ENCODE measurements at places on chromosomes 2 and 18. TPM values are rescaled to one million over a fixed set of nuclear protein-coding genes. Genes with fewer than 3 reads are reported as not detected.

GRCh38 chr2:222656526-222657446, 894 bp upstream of the FARSB start:
- DNase-seq: no peak

GRCh38 chr2:120764492-120764891, 28.8 kb downstream of the GLI2 start:
- no peak for DNase-seq

DNA sequence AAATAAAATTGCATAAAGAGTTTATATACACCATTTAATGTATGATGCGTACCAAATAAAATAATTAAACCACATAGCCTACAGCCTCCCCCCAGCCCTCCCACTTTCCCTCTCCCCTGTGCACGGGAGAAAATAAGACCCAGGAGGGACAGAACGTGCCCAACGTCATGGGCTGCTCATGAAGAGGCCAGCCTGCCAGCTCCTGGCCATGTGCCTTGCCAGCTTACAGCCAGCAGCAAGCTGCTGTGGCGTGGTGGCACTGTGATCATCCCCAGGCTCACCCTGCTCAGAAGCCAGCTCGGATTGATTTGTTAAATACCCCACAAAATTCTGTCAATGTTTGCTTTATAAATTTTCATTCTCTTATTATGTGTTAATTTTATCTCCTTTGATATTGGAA, 7.6 kb downstream of the GPR148 start:
- no peak for DNase-seq

GRCh38 chr2:26077291-26077690, 43.4 kb downstream of the RAB10 start:
- no peak for DNase-seq

- DNase-seq: no peak
Observed at GRCh38 chr2:69954084-69954483, 7.3 kb downstream of the ASPRV1 start.

GRCh38 chr18:31680831-31681568, 3.4 kb downstream of the B4GALT6 start:
- peak; percentile 41 for DNase-seq

GRCh38 chr2:241762321-241762932, 14.2 kb upstream of the GAL3ST2 start:
- DNase-seq: no peak

Gene SERPINB12
- total RNA-seq: not detected

- peak; percentile 11 for DNase-seq
Observed at GRCh38 chr18:46917803-46918600, 600 bp downstream of the KATNAL2 start.

- DNase-seq: no peak
Observed at GRCh38 chr18:4352746-4353551, 102.2 kb downstream of the DLGAP1 start.

Measured in HT1080 (cell line).